Aortic smooth muscle cell (primary cell): ENCODE measurements at places on chromosomes 3 and 15. TPM values are rescaled to one million over a fixed set of nuclear protein-coding genes. Genes with fewer than 3 reads are reported as not detected.

Gene IL17RE
- total RNA-seq = 3.5 and 4.4 TPM in 2 replicates

Gene KBTBD8
- 22.3 and 38.1 TPM in 2 replicates for total RNA-seq

Gene EDC3
- total RNA-seq = 8.9 and 10.9 TPM in 2 replicates

Gene PSMD2
- 404 and 624 TPM in 2 replicates for total RNA-seq

Gene COL6A5
- total RNA-seq = not detected in 2 replicates

Gene TRAT1
- not detected in 2 replicates for total RNA-seq

Gene GALNT15
- total RNA-seq = 2.8 and 11.5 TPM in 2 replicates

Gene SLC51A
- not detected in 2 replicates for total RNA-seq

Gene GOLGA8T
- total RNA-seq = 0.06 and 0.26 TPM in 2 replicates

Gene GCSAM
- not detected in 2 replicates for total RNA-seq

Gene FNDC3B
- 127 and 132 TPM in 2 replicates for total RNA-seq

Gene PLA1A
- 0.25 TPM in 1 of 2 replicates, not detected in the other for total RNA-seq

Gene ERICH6
- 0.06 and 0.13 TPM in 2 replicates for total RNA-seq

Gene EIF4G1
- total RNA-seq = 374 and 376 TPM in 2 replicates

Gene COX5A
- 39.0 and 51.0 TPM in 2 replicates for total RNA-seq

Gene HES1
- total RNA-seq = 7.0 and 15.7 TPM in 2 replicates

Gene CYP19A1
- 0.13 and 0.56 TPM in 2 replicates for total RNA-seq

Gene SNX22
- 0.06 and 0.13 TPM in 2 replicates for total RNA-seq

Gene RTP1
- total RNA-seq = not detected in 2 replicates

Gene PP2D1
- total RNA-seq = not detected in 2 replicates

Gene GRAMD2A
- 0.06 TPM in 1 of 2 replicates, not detected in the other for total RNA-seq

Gene CYP8B1
- total RNA-seq = not detected in 2 replicates

Gene THAP10
- 2.0 and 2.1 TPM in 2 replicates for total RNA-seq

Gene CHRNB4
- not detected in 2 replicates for total RNA-seq

Gene AHSG
- total RNA-seq = not detected in 2 replicates

Gene CADPS
- 0.25 and 0.40 TPM in 2 replicates for total RNA-seq

Gene FETUB
- total RNA-seq = not detected in 2 replicates

Gene PLSCR2
- total RNA-seq = 0.40 TPM in 1 of 2 replicates, not detected in the other

Gene SPCS1
- total RNA-seq = 51.5 and 52.5 TPM in 2 replicates

Gene TERC
- 36.7 and 65.9 TPM in 2 replicates for total RNA-seq

Gene GFM1
- 41.0 and 44.5 TPM in 2 replicates for total RNA-seq

Gene CASR
- not detected in 2 replicates for total RNA-seq

Gene ZMAT3
- 22.2 and 29.7 TPM in 2 replicates for total RNA-seq

Gene DGKG
- 0.81 and 0.92 TPM in 2 replicates for total RNA-seq

Gene DUOX2
- total RNA-seq = not detected in 2 replicates

Gene MORC1
- not detected in 2 replicates for total RNA-seq

Gene FGD5
- total RNA-seq = 2.6 and 5.4 TPM in 2 replicates

Gene FRMD4B
- 12.7 and 18.0 TPM in 2 replicates for total RNA-seq

Gene SHC4
- 1.1 and 1.7 TPM in 2 replicates for total RNA-seq

Gene CCDC13
- 0.50 and 1.1 TPM in 2 replicates for total RNA-seq

Gene ANKRD34C
- not detected in 2 replicates for total RNA-seq

Gene LRTM1
- total RNA-seq = not detected in 2 replicates

Gene CSK
- total RNA-seq = 25.4 and 25.8 TPM in 2 replicates

Gene ARRDC4
- total RNA-seq = 4.4 and 5.2 TPM in 2 replicates

Gene GOLGA8K
- total RNA-seq = 0.31 and 0.40 TPM in 2 replicates

Gene SPRED1
- total RNA-seq = 64.2 and 71.7 TPM in 2 replicates

Gene AGBL1
- not detected in 2 replicates for total RNA-seq

Gene SH2D7
- not detected in 2 replicates for total RNA-seq

Gene SCN5A
- 0.56 and 1.3 TPM in 2 replicates for total RNA-seq
